Gastroesophageal sphincter (tissue), 4 donors: ENCODE measurements at places on chromosomes 6 and 20.

GRCh38 chr20:56316051-56316450 is 42.7 kb upstream of the FAM210B start:
- H3K36me3 ChIP-seq: no peaks in the 10 kb centered on the region
- no peak overlapping the region for H3K4me3 ChIP-seq
- no peak overlapping the region for H3K27ac ChIP-seq
- no peaks in the 10 kb centered on the region for H3K4me1 ChIP-seq

DNA sequence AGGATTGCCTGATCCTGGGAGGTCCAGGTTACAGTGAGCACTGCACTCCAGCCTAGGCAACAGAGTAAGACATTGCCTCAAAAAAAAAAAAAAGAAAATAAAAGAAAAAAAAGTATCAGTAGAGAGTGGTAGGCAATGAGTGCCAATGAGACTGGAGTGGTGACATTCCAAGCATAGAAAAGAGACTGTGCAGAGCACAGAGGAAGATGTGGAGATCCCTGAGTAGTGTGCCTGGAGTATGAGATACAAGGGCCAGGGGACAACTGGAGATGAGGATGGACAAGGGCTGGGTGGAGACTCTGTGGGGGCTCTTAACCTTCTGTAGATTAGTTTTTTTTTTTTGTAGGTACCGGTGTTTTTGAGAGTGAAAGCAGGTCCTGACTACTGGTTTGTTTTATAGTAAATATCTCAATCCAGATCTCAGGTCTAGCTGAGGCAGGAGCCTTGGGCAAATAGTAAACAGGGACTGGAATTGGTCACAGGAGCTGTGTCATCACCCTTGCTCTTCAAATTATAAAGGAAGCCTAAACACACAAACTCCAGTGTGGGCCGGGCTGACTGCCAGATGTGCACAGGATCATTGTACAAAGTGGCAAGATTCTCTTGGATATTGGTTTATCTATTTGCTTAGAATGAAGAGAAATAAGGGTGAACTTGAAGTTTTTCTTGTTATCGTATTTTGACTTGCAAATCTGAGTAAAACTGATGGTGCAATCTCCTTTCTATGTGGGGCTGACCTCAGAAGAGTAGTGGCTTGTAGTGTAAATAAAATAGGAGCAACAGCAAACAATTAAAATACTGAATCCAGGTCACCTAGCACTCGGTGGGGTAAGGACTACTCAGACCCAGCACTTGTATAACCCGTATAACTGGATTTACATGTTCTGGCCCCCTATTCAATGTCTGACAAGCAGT is 144.9 kb downstream of the SOX4 start:
- no peaks in the 10 kb centered on the region for H3K36me3 ChIP-seq
- peaks cover 62% of the 10 kb centered on the region for H3K4me1 ChIP-seq
- H3K27me3 ChIP-seq: no peaks in the 10 kb centered on the region
- no peak overlapping the region for H3K4me3 ChIP-seq
- no peak overlapping the region for H3K27ac ChIP-seq

GRCh38 chr6:75117701-75118100 is 88.2 kb downstream of the COL12A1 start:
- no peak overlapping the region for H3K4me3 ChIP-seq
- H3K4me1 ChIP-seq: peaks cover 4% of the 10 kb centered on the region
- peaks cover 55% of the 10 kb centered on the region for H3K36me3 ChIP-seq
- H3K27me3 ChIP-seq: no peaks in the 10 kb centered on the region
- ATAC-seq: no peak

GRCh38 chr6:49668083-49668511 is 31.5 kb upstream of the RHAG start:
- no peak overlapping the region for H3K4me3 ChIP-seq
- H3K36me3 ChIP-seq: no peaks in the 10 kb centered on the region
- H3K27me3 ChIP-seq: no peaks in the 10 kb centered on the region
- no peak overlapping the region for H3K27ac ChIP-seq

DNA sequence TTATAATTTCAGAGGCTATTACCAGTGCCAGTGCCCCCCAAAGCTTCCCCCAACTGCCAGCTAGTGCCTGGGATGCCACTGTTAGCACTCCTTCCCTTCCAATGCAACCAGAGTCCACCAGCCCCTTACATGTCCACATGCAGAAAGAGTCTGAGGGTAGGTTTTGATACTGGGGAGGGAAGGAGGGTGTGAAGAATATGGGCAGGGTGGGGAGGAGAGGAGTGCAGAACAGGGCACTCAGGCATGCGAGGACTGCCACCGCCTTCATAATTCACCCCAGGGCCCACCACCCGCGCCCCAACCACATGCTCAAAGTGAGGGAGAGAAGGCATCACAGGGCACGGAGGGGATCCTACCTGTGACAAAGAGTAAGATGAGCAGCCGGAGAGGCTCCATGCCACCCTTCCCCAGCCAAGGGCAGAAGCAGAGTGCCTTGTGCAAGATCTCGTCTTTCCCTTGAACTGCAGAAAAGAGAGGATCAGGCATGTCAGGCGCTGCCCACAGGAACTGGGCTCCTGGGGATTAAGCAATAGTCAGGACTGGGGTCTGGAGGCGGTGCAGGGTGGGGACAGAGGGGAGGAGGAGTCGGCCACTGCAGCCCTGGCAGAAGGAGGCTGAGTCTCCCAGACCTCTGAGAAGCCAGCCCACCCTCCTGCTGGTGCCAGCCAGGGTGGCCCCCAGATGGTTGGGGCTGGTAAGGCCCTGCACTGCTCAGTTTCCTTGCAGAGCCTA is at the start of gene TREM2:
TREM2 (minus strand) TSS at position 430 of the 732 bp plus-strand sequence; CDS start at position 396, 34 bp downstream.
- peak; percentile 45 for ATAC-seq
- H3K27me3 ChIP-seq: peaks cover 42% of the 10 kb centered on the region
- H3K36me3 ChIP-seq: no peaks in the 10 kb centered on the region
- no peaks in the 10 kb centered on the region for H3K4me1 ChIP-seq

DNA sequence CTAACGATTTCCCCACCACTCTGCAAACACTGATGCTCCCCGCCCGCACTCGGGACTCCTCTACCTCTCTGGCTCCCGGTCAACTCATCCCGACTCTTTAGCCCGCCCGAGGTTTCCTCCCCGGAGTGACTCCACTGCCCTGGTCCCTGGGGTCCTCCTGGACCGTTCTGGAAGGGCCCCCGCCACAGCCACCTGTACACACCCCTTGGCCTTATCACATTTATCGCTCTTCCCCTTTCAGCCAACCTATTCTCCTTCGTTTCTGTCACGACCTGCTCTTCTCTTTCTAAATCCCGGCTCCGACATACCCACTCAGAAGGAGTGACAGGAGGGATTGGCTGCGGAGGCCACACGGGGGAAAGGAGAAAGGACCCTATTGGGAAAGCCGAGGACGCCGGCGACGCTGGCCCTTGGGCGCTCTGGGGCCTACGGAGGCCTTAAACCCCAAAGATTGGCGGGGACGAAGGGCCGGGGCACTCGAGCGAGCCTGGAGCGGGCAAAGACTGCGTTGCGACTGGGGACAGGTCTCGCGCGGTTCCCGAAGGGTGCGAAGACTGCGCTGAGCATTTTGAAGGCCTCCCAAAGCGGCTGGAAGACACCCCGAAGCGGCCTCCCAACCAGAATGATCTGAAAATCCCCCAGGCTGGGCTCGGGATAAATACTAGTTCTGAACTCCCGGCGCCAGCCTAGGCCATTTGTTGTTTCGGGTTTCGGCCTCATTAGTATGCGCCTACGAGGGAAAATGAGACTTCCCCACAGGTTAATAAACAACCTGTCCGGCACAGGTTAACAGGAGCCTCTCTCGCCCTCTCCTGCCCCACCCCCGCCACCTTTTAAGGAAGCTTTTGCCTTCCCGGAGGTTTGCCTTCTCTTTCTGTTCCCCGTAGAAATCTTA is 9.2 kb downstream of the SIM1 start:
- peaks cover 2% of the 10 kb centered on the region for H3K4me1 ChIP-seq
- H3K4me3 ChIP-seq: no peak overlapping the region
- ATAC-seq: no peak
- peaks cover 100% of the 10 kb centered on the region for H3K27me3 ChIP-seq
- no peaks in the 10 kb centered on the region for H3K36me3 ChIP-seq

DNA sequence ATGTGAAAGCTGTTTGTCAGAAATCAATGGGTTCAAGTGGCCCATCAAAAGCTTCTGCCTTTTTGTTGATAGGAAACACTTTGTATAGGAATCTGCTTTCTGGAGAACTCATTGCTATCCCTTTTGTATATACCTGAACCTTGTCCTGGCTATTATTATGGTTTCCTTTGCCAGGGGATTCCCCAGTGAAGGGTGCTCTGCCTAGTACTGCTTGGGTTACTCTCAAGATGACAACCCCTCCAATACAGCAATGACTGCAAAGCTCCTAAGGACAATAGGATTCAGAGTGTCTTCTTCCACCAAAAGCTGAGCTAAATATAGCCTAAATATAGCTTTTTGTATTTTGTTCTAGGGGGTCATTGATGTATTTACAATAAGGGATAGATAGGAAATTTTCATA is 54.0 kb upstream of the PTPRK start:
- no peak overlapping the region for H3K4me3 ChIP-seq
- H3K36me3 ChIP-seq: no peaks in the 10 kb centered on the region
- no peak for ATAC-seq
- no peaks in the 10 kb centered on the region for H3K27me3 ChIP-seq

GRCh38 chr6:82521861-82522260 is 158.2 kb downstream of the TPBG start:
- no peak overlapping the region for H3K4me3 ChIP-seq
- no peaks in the 10 kb centered on the region for H3K36me3 ChIP-seq
- H3K27ac ChIP-seq: no peak overlapping the region
- H3K27me3 ChIP-seq: no peaks in the 10 kb centered on the region
- ATAC-seq: no peak

GRCh38 chr6:109625199-109625598 is 65.8 kb downstream of the AK9 start:
- no peaks in the 10 kb centered on the region for H3K4me1 ChIP-seq
- no peaks in the 10 kb centered on the region for H3K27me3 ChIP-seq
- no peak for ATAC-seq

DNA sequence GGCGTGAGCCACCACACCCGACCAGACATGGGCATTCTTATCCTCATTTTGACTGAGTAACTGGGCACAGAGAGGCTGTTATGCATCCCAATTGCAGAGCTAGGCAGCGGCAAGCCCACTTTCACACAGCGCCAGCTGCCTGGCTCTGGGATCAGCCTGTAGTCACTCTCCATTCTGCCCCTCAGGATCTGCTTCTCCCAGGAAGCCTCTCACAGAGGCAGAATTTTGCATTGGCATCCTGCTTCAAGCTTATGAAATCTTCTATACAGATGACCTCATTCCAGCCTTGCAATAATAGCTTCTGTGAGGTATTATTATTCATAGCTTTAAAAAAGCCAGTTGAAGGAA is 37.0 kb upstream of the IER3 start:
- peak overlapping the region; percentile 78 for H3K27ac ChIP-seq
- H3K4me3 ChIP-seq: peak overlapping the region; percentile 5
- peak; percentile 74 for ATAC-seq
- H3K27me3 ChIP-seq: no peaks in the 10 kb centered on the region
- H3K4me1 ChIP-seq: peaks cover 42% of the 10 kb centered on the region

DNA sequence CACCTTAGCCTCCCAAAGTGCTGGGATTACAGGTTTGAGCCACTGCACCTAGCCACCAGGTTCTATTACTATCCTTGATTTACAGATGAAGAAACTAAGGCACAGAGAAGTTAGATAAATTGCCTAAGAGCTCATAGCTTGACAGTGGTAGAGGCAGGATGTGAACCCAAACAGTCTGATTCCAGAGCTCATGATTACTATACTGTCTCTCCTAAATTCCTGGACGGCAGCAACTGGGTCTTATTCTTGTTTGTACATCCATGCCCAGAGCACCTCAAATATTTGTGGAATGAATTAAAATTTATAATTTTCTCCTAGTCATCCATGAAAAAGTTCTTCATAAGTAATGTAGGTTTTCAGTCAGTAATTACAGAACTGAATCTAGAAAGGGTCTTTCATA is 15.1 kb downstream of the PDSS2 start:
- H3K4me3 ChIP-seq: no peak overlapping the region
- H3K27ac ChIP-seq: no peak overlapping the region
- no peaks in the 10 kb centered on the region for H3K36me3 ChIP-seq
- no peak for ATAC-seq
- H3K27me3 ChIP-seq: no peaks in the 10 kb centered on the region

- H3K36me3 ChIP-seq: peaks cover 88% of the 10 kb centered on the region
- H3K27ac ChIP-seq: no peak overlapping the region
- H3K4me1 ChIP-seq: no peaks in the 10 kb centered on the region
- no peak for ATAC-seq
- no peak overlapping the region for H3K4me3 ChIP-seq
- H3K27me3 ChIP-seq: no peaks in the 10 kb centered on the region
These were observed 54.4 kb downstream of the DHX35 start for GRCh38 chr20:39016506-39016905.

DNA sequence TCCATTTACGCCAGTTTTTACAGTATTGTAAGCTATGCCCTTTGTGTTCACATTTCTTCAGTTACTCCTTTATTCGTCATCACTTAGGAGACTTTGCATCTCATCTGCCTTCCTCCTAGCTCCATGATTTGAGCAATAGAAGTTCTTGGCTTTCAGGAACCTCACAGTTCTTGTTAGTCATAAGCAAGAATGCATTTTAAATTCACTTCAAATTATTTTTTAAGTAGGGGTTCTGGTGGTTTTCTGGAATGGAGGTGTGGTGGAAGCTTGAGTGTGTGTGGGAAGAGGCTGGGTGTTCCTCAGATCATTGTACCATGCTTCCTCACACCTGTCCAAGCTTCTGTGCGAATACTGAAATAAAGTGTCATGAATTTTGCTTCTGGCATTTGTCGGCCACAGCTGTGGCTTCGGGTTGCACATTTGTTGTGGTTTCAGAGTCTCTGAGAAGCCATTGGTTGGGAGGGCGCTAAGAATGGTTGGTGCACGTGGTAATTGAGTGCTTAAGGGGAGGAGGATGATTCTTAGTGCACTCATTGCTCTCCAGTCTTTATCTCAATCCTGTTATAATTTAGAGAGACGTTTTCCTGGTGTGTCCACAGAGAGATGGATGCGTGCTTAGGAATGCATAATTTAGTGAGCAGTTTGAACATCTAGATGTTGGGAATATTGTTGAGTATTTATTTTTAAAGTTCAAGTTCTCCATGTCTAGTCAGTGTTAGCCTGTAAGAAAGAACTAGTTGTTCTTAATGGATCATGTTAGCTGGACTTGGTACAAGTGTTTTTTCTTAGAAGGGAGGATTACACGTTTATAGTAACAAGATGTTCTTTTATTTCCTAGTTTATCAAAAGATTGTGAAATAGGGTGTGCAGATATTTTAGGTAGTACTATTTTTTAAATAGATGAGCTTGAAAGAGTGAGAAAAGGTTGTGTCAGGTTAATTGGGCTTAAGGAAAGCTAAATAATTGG is 31.9 kb downstream of the FOXO3 start:
- H3K27me3 ChIP-seq: no peaks in the 10 kb centered on the region
- peak overlapping the region; percentile 86 for H3K27ac ChIP-seq
- H3K36me3 ChIP-seq: no peaks in the 10 kb centered on the region
- peak; percentile 74 for ATAC-seq

DNA sequence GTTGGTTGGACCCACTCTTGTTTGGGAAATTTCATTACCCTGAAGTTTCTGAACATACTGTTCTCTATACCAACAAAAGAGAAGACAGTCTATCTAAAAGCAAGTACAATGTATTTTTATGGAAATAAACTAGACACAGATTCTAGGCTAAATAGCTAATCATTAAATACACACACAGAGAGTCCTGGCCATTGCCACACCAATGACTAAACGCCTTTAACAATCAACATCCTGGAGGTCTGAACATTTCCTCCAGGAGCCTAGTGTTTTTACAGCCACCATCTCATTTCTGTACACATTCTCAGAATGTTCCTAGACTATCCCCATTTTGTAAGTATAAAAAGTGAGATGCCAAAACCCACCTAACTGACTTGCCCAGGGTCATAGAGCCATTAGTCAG is 141.6 kb upstream of the RREB1 start:
- no peaks in the 10 kb centered on the region for H3K36me3 ChIP-seq
- ATAC-seq: no peak
- H3K27ac ChIP-seq: no peak overlapping the region
- H3K4me1 ChIP-seq: no peaks in the 10 kb centered on the region
